ENCODE measurements at places on chromosomes 5 and 9.

DNA sequence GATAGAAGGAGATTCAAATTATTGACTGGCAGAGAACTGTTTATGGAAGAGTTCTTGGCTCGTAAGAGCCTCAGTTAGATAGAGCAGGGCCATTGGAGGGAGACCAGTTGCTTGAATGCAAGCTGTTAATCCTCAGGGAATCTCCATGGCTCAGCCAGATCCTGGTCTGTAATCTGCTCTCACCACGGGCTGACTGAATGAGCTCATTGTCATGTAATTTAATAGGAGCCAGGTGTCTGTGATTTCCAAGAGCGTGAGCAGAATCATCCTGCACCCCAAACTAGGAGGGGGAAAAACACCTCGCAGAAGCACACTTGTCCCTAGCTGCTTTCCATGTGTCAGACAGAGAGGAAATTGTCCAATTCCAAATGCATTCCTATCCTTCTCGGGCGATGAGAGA is 19.1 kb upstream of the KCNMB1 start:
- DNase-seq, result no peak

- DNase-seq, result no peak
These were observed 104.8 kb downstream of the PAX5 start for GRCh38 chr9:36929350-36929675.

DNA sequence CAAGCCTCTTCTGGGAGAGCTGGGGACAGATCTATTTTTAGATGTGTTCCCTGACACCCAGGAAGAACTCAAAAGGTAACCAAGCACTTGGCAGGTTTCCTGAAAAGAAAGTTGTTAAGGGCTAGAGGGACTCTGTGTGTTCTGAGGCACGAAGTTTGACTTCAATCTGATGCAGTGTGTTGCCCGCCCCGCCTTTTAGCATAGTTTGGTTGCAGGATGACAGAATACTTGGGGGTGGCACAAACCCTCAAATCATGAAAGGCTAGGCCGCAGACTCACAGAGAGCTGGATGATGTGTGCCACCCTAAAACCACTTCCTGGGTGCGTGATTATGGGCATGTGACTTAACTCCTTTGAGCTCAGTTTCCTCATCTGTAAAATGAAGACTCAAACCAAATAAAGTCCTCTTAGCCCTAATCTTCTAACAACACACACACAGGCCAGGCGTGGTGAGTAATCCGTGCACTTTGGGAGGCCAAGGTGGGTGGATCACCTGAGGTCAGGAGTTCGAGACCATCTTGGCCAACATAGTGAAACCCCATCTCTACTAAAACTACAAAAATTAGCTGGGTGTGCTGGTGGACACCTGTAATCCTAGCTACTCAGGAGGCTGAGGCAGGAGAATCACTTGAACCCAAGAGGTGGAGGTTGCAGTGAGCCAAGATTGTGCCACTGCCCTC is 12.8 kb upstream of the NDFIP1 start:
- DNase-seq, result peak; percentile 83

- no peak for DNase-seq
These were observed 152.6 kb downstream of the RGS3 start for GRCh38 chr9:113616116-113616515.

GRCh38 chr5:38780316-38780715 is 65.5 kb upstream of the OSMR start:
- no peak for DNase-seq

- no peak for DNase-seq
These were observed 122.3 kb upstream of the IL12B start for GRCh38 chr5:159452480-159453167.

- no peak for DNase-seq
These were observed 20.6 kb upstream of the CAST start for GRCh38 chr5:96641368-96642280.

- DNase-seq, result no peak
These were observed 81.3 kb downstream of the GADD45G start for GRCh38 chr9:89686126-89686525.

GRCh38 chr5:32522429-32523143 is 62.8 kb upstream of the SUB1 start:
- DNase-seq, result peak; percentile 29

- DNase-seq, result no peak
These were observed 179.1 kb upstream of the IER5L start for GRCh38 chr9:129356871-129357772.

GRCh38 chr5:59079622-59080620 is 497.0 kb downstream of the RAB3C start:
- no peak for DNase-seq
